CD4-positive, alpha-beta T cell (primary cell): ENCODE measurements at places on chromosomes 5 and 9.

DNA sequence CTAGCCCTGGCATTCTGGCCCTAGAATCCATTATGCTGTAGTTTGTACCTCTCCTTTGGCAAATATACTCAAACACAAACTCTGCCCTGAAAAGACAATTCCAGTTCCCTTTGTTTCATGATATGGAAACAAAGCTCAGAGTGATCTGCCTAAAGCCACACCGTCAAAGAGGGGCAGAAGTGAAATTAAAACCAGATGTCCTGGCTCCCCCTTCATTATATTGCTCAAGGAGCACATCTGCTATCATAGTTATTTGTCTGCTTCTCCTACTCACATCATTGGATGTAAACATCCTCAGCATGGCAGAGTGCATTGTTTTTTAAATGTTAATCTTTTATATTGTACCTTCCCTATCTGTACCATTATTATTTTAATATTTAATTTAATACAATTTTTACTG is 266.7 kb upstream of the SMARCA2 start:
- DNase-seq, result no peak

- DNase-seq, result no peak
Observed at GRCh38 chr9:107883496-107884124, 394.0 kb upstream of the KLF4 start.

GRCh38 chr5:74028406-74028805 is 402.4 kb downstream of the ARHGEF28 start:
- DNase-seq, result no peak

- DNase-seq, result no peak
Observed at GRCh38 chr9:109856785-109857184, 76.8 kb downstream of the PALM2AKAP2 start.

GRCh38 chr5:75466006-75466716 is 45.3 kb downstream of the CERT1 start:
- DNase-seq, result no peak

- no peak for DNase-seq
Observed at GRCh38 chr9:76600007-76600615, 141.1 kb downstream of the GCNT1 start.

GRCh38 chr9:83708515-83709158 is 879 bp upstream of the UBQLN1 start:
- DNase-seq, result no peak

GRCh38 chr9:107593224-107593870 is 103.8 kb upstream of the KLF4 start:
- DNase-seq, result no peak

GRCh38 chr5:6907320-6907918 is 194.2 kb downstream of the TENT4A start:
- DNase-seq, result no peak

GRCh38 chr9:108245901-108246300 is 609.9 kb downstream of the ACTL7B start:
- no peak for DNase-seq

GRCh38 chr5:177606071-177607051 is 6.4 kb downstream of the B4GALT7 start:
- no peak for DNase-seq

- DNase-seq, result no peak
Observed at GRCh38 chr5:163963881-163964280, 458.5 kb downstream of the MAT2B start.

- no peak for DNase-seq
Observed at GRCh38 chr9:134361843-134362414, 35.7 kb downstream of the RXRA start.

GRCh38 chr9:23542438-23542837 is 283.6 kb downstream of the ELAVL2 start:
- DNase-seq, result no peak

DNA sequence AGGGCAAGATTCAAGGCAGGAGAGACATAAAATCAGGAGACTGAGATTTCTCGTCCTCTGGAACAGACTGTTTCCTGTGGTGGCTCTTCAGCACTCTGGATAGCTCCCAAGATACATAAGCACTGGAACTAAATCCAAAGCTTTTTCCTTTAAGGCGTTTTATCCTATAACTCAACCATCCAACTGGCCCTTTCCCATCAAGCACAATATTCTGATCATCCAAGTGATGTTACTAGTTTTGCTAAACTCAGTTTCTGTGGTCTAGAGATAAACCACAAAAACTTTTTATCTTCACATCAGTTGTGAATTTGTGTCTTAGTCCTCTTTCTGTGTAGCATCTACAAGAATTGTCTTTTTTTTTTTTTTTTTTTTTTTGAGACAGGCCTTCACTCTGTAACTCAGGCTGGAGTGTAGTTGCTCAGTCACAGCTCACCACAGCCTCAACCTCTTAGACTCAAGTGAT is 299.4 kb downstream of the COX7C start:
- DNase-seq, result no peak

GRCh38 chr5:85096421-85096820 is 711.7 kb upstream of the EDIL3 start:
- no peak for DNase-seq

DNA sequence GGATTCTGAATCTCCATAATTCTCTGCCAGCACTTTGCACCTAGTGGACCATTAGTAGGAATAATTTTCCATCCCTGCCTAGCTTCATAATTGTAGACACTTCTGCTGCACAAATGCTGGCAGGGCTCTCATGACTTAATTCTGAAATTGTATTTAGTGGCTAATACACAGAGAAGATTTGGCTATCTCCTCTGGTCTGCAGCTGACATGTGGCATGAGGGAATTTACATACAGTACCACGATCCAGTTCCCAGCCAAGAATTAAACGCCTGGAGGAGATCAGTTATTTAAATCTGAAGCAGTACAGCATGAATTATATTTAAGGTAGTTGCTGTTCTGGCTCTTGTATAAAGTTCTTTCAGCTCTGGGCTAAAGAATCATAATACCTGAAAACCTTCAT is 46.5 kb downstream of the IQGAP2 start:
- no peak for DNase-seq

DNA sequence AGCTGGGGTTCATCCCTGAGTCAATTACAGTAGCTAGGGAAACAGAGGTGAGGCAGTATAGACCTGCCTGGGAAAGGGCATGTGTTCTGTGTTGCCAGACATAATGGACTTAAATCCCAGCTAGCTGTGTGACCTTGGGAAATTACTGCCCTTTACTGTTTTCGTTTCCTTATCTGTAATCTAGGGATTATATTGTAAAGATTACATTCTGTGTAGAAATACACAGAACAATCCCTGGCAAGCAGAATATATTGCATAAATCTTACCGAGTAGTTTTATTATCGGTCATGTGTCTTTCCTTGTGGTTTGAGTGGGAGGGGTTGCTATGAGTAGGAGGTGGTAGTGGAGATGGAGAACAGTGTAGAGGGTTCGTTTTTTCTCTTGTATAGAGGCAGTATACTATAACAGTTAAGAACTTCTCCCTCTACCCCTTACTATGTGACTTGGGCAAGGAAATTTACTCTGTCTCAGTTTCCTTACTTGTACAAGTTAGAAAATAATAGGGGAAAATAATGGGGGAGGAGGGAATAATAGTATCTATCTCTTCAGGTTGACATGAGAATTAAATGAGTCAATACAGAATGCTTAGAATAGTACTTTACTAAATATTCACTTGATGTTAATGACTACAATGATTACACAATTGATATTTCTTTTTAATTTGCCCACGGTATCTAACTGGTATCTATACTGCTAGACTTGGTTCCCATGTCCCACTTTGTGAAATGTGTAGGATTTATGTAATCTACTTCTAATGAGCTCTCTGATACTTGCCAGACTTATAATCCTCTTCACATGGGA is 7.1 kb upstream of the DMXL1 start:
- no peak for DNase-seq

DNA sequence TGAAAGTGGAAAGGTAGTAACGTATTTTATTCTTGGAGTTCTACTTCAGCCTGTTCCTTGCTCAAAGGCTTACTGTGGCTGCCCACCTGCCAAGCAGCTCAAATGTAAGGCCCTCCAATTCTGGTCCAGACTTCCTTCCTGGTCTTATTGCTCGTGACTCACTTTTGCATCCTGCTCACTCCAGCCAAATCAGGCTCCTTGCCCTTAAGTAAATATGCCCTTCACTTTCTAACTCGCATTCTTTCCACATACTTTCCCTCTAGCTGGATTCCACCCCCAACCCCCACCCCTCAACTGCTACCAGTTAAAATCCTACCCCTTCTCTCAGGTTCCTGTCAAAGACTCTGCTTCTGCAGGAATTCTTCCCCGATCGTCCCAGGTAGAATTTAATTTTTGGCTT is 96.6 kb downstream of the GALNT10 start:
- DNase-seq, result no peak

DNA sequence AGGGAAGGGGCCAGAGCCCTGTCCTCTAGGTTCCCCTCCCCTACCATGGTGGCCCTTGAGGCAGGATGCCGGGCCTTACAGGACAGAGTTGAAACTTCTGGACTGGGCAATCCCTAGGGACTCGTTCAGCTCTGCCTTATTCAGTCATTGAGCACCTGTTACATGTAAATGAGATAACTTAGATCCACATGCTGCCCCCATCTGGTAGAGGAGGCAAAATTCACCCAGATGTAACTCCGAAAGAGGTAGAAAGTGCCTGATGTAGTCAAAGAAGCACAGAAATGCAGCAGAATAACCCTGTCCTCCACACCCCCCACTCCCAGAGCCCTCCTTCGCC is 1.5 kb downstream of the GGTA1 start:
- no peak for DNase-seq

GRCh38 chr5:178436326-178436940 is 153.8 kb downstream of the COL23A1 start:
- DNase-seq, result no peak

DNA sequence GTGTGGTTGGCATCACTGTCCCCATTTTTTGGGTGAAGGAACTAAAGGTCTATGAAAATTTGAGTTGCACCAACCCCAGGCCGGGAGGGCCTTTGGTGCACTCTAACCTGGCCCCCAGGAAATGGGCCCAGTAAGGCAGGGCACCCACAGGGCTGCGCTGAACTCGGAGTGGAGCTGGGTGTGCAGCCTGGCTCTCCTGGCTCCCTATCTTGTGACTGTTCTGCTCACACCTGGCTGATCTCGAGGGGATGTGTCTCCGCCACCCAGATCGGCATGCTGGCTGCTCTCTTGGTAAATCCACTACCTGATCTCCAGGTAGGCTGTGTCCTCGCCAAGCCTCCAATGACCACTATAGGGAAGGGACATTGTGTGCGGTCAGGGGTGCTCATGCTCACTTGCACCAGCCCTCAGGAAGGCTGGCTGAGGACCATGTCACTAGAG is 259.8 kb downstream of the NSG2 start:
- DNase-seq, result no peak

DNA sequence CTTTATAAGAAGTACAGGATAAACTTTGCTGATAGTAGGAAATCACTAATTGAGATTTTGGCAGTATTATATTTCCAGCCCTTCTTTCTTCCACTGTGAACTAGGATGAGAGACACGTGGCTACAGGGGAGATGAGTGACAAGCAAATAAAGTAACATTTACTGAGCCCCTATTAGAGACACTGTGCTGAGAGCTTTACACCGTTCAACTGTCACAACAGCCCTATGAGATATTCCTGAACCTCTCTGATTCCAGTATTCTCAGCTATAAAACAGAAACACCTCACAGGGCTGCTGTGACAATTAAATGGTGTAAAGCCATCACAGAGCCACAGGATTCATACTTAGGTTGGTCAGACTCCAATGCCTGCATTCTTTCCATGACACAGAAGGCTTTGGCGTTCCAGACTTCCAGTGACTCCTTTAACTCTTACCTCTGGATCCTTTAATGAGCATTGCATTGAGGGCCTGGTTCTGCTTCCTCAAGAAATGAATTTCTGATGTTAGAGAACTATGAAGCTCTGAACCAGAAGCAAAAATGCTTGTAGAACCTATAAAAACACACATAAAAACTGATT is 169.0 kb downstream of the CDK5RAP2 start:
- DNase-seq, result no peak

DNA sequence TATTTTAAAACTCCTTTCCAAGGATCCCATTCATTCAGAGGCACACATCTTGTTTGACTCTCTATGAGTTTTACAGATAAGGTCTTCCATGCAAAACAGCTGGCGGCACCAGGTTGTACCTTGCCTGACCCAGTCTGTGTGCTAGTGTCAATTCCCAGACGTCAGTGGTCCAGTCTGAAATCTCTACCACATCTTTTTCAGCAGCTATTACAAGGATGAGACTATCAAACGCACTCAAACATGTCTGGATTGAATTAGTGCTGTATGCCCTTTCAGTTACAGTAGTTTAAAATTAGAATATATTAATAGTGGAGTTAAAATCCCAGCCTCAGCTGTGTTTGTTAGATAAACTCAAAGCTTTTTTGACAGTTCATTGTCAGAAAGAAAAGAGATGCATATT is 11.7 kb downstream of the CDC14B start:
- DNase-seq, result no peak

- DNase-seq, result no peak
Observed at GRCh38 chr5:95735406-95735805, 4.3 kb downstream of the RHOBTB3 start.

DNA sequence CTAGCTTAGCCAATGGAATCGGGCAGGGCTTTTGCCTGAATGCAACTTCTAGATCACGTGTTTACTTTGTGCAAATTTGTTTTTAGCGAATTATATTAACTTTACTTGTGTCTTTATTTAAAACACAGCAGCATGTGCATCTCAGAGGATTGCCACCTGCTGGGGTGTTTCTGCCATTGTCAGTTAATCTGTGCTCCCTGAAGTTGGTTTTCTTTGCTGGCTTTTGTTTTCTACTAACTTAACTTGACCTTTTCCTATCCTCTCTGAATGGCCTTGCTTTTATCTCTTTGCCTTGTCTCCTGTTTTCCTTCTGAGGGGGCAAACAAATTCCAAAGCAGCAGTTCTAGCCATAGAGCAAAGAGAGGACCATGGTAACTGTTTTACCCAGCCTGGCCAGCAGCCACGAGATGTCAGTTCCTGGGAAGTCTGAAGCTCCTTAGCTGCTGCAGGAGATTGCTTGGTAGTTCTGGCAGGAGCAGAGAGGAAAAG is 67.6 kb downstream of the ARHGEF28 start:
- DNase-seq, result no peak

- DNase-seq, result no peak
Observed at GRCh38 chr9:100602342-100602801, 24.5 kb downstream of the CAVIN4 start.

GRCh38 chr9:69176471-69177171 is 2.5 kb downstream of the TJP2 start:
- no peak for DNase-seq

GRCh38 chr5:170142196-170142595 is 36.5 kb downstream of the FOXI1 start:
- DNase-seq, result no peak
